Pons (tissue), 1 donor: ENCODE measurements at places on chromosomes 4 and X.

- DNase-seq = no peak
Measured at GRCh38 chr4:147927377-147928137, 195.7 kb downstream of the ARHGAP10 start.

- no peak for DNase-seq
Measured at GRCh38 chr4:61296144-61296543, 96.0 kb downstream of the ADGRL3 start.

GRCh38 chr4:150192986-150193385 lies 114.7 kb downstream of the DCLK2 start:
- no peak for DNase-seq

GRCh38 chrX:48794911-48795515 lies 6.9 kb upstream of the HDAC6 start:
- DNase-seq = no peak

DNA sequence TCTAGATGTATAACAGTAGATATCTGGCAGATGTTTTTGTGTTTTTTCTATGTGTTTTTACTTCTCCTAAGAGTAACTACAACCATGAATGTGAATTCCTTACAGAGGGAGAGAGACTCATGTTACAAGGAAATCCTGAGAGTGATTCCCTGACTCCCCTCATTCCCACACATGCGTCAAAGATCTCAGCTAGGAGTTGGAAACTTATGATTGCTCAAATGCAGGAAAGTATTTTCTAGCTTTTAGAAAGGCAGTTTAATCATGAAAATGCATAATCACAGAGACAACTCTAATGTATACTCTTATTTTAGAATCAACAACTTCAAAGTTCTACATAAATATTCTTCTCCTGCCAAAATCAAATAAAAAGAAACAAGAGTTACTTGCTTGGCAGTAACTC lies 121.8 kb downstream of the PDE5A start:
- no peak for DNase-seq

GRCh38 chrX:20513185-20513584 lies 246.5 kb upstream of the RPS6KA3 start:
- DNase-seq = no peak

- no peak for DNase-seq
Measured at GRCh38 chr4:86626066-86626465, 32.0 kb downstream of the PTPN13 start.

GRCh38 chr4:15682242-15683142 lies 865 bp downstream of the FAM200B start:
- DNase-seq = peak; percentile 37

GRCh38 chr4:7187691-7188090 lies 4.6 kb upstream of the SORCS2 start:
- DNase-seq = no peak

GRCh38 chr4:5510504-5510903 lies 197.9 kb downstream of the EVC2 start:
- DNase-seq = no peak

DNA sequence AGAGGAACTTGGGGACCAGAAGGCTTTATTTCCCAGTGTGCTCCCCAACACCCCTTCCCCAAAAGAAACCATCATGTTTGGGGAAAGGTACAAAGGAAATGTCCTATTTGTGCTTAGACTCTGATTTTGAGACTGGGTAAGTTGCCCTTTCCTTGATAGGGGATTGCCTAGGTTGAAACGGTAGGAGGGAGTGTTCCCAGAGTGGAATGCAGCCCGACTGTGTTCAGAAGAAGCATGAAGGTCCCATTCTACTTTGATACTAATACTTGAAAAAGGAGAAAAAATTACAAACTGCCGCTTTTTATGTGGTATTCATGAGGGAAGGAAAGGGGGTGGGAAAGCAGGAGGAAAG lies 32.4 kb upstream of the TMEM131L start:
- no peak for DNase-seq

- no peak for DNase-seq
Measured at GRCh38 chr4:107292979-107293378, 256.9 kb upstream of the DKK2 start.

GRCh38 chrX:110042496-110042895 lies 39.6 kb downstream of the TMEM164 start:
- no peak for DNase-seq

- DNase-seq = no peak
Measured at GRCh38 chr4:140342620-140343019, 30.8 kb upstream of the SCOC start.

DNA sequence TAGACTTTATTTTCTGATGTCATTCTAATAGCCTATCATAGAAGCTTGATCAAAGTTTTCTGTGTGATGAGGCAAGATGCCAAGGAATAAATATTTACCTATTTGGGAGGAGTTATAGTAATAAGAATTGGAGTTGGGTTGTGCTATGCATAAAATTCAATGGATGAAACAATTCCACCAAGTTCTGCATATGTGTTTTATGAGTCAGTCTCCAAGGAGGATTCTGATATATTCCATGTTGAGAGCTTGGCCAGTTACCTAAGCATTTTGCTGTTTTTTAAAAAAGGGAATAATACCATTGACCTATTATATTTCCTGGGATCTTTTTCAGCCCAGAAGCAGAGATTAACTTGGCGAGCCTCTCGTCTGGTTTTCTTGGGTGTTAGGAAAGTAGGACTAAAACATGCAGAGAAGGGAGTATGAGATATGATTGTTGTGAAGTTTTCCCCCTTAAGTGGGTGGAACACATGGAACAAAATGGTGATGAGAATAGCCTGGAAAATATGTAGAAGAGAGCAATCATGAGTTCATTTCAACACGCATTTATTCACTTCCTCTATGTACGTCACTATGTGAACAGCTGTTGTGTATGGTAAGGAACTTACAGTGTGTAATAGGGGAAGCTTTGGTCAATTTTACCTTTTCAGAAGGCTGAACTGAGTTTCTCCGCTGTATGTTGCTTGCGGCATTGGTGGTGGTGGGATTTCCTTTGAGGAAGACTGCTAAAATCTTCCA lies 39.2 kb downstream of the POLA1 start:
- DNase-seq = no peak

DNA sequence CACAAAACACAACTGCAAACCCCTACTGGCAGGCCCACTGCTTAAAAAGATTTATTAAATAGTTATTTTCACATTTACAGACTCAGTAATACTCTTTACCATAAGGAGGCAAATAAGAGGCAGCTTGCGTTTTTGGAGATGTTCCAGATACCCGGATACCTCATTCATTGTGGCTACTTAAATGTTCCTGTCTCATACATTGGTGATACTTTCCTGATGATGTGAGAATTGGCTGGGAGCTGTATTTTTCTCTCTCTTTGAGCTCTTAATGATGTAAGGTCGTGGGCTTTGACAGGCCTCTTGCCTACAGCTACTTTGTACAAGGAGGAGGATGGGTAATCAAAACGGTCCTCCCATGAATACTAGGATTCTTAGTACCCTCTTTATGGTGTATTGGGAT lies 101.5 kb downstream of the AKAP4 start:
- DNase-seq = no peak

DNA sequence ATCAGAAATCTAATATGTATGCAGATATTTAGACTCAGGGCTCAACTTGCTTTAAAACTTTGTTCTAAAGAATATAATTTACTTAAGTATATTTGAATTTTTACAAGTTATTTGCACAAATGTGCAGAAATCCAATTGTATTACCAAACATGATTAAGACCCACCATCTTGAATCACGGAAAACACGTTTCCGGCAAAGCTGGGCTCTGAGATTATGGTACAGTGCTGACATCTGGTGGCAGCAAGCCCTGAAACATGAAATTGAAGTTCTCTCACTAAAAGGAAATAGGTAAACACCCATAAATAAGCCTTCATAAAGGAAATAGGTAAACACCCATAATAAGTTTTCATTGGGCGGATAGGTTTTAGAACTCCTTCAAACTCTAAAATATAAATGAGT lies 98.3 kb upstream of the MAOA start:
- peak; percentile 36 for DNase-seq

- DNase-seq = peak; percentile 56
Measured at GRCh38 chrX:15911734-15912550, 57.3 kb upstream of the AP1S2 start.

DNA sequence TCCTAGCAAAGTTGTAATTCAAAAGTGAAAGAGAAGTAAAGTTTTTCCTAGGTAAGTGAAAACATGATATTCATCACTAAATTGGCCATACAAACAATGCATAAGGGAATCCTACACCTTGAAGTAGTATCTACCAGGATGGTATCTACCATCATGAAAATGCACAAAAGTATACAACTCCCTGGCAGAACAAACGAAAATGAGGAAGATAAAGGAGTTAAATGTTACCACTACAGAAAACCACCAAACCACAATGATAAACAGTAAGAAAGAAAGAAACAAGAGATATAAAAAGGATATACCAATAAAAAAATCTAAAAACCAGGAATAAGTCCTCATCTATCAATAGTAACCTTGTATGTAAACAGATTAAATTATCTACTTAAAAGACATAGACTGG lies 26.9 kb downstream of the GK2 start:
- no peak for DNase-seq

- no peak for DNase-seq
Measured at GRCh38 chrX:7362111-7362510, 214.2 kb upstream of the PUDP start.

GRCh38 chr4:106875340-106875739 lies 160.8 kb downstream of the DKK2 start:
- no peak for DNase-seq

DNA sequence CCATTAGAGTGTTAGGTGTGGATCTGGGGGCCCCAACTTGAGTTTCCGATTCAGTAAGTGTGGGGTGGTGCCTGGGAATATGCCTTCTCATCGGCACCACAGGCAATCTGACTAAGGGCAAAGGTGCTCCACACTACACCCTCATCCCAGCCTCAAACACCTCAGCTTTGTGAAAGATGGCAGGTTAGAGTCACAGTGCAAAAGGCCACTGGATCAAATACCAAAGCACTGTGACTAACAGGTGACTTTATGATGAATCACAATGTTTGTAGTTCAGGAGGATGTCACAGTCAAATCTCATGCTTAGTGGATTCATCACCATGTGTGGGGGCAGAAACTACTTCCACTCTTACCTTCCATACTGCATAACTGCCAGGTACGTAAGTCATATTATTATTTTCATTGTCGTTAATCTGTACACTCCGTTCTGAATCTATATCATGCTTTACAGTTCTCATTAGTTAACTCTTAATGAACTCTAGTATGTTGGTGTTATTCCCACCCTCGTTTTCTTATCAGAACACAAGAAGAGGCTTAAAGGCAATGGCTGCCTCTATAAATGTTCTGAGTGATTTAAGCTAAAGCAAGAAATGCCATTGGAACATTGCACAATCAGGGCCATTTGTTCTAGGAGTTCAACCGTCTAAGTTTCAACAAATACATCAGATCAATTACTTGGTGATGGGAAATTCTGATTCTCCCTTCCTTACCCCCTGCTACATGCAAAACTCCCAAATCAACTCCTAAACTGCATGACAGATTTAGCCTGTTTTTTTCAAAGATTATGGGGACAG lies 50.2 kb downstream of the PRKG2 start:
- DNase-seq = no peak

GRCh38 chr4:7515390-7515902 lies 80.7 kb upstream of the PSAPL1 start:
- DNase-seq = no peak

GRCh38 chr4:123234955-123235354 lies 161.6 kb upstream of the SPRY1 start:
- no peak for DNase-seq

GRCh38 chr4:48031802-48032525 lies 15.4 kb downstream of the NIPAL1 start:
- DNase-seq = no peak

GRCh38 chrX:45876206-45876605 lies 669.0 kb downstream of the ZNF674 start:
- no peak for DNase-seq

GRCh38 chr4:76083386-76083988 lies 9.0 kb downstream of the ART3 start:
- DNase-seq = no peak
